ENCODE measurements at places on chromosomes 7 and 10. TPM values are rescaled to one million over a fixed set of nuclear protein-coding genes. Genes with fewer than 3 reads are reported as not detected.
A peak's percentile ranks its signal among the peaks of the same experiment; 100 is the strongest.

GRCh38 chr7:26655781-26656180 is 208.6 kb downstream of the SKAP2 start:
- no peaks in the 10 kb centered on the region for H3K27me3 ChIP-seq
- no peak overlapping the region for H3K4me3 ChIP-seq
- H3K4me1 ChIP-seq = no peaks in the 10 kb centered on the region
- no peak overlapping the region for H3K27ac ChIP-seq
- DNase-seq = no peak
- no peaks in the 10 kb centered on the region for H3K36me3 ChIP-seq

DNA sequence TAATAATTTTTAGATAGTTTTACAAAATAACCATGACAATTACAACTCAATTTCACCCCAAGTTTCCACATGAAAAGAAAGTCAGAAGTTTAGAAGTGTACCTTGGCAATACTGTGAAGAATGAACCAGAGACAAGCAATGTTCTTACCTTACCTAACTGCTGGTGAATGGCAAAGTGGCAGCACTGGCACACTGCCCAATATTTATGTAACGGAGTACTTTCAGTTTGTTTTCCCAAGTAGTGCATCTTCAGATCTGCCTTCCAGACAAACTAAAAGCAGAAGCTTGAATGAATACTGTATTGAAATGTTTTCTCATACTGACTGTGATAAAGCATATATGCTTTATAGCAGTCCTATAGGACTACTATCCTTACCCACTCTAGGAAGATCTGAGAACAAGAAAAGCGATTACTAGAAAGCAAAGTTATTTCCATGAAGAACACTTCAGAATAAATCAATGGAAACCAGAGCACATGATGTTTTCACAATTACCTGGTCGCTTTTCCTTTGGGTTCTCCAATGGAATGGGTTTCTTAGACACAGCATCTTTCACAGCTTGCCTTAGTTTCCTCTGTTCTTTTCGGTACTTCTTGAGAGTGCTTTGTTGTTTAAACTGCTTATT is 1.5 kb downstream of the NOC3L start:
- no peak overlapping the region for H3K27ac ChIP-seq
- H3K27me3 ChIP-seq = no peaks in the 10 kb centered on the region
- peak overlapping the region; percentile 84 for H3K4me3 ChIP-seq
- H3K4me1 ChIP-seq = peaks cover 17% of the 10 kb centered on the region
- DNase-seq = peak; percentile 22

GRCh38 chr7:69685293-69685631 is 87.0 kb downstream of the AUTS2 start:
- H3K4me1 ChIP-seq = no peaks in the 10 kb centered on the region
- H3K27ac ChIP-seq = no peak overlapping the region
- H3K36me3 ChIP-seq = no peaks in the 10 kb centered on the region
- no peak for DNase-seq
- H3K27me3 ChIP-seq = no peaks in the 10 kb centered on the region

DNA sequence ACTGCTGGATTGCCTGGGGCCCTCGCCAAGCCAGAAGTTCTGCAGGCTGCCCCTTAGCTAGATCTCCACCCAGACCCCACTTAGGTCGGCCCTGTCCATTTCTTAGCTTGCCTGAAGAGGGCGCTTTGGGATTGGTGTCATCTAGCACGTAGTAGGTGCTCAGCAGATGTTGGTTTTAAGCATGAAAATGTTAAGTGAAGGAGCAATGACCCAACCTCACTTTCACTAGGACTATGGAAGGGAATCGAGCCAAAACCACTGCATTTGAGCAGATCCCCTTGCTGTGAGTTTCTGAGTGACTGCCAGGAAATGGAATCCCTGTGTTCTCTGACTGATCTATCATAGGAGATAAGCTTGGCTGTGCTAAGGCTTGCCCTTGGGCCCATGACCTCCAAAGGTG is 131.7 kb upstream of the EEPD1 start:
- H3K4me1 ChIP-seq = no peaks in the 10 kb centered on the region
- DNase-seq = no peak
- no peaks in the 10 kb centered on the region for H3K27me3 ChIP-seq
- no peaks in the 10 kb centered on the region for H3K36me3 ChIP-seq
- H3K27ac ChIP-seq = no peak overlapping the region

DNA sequence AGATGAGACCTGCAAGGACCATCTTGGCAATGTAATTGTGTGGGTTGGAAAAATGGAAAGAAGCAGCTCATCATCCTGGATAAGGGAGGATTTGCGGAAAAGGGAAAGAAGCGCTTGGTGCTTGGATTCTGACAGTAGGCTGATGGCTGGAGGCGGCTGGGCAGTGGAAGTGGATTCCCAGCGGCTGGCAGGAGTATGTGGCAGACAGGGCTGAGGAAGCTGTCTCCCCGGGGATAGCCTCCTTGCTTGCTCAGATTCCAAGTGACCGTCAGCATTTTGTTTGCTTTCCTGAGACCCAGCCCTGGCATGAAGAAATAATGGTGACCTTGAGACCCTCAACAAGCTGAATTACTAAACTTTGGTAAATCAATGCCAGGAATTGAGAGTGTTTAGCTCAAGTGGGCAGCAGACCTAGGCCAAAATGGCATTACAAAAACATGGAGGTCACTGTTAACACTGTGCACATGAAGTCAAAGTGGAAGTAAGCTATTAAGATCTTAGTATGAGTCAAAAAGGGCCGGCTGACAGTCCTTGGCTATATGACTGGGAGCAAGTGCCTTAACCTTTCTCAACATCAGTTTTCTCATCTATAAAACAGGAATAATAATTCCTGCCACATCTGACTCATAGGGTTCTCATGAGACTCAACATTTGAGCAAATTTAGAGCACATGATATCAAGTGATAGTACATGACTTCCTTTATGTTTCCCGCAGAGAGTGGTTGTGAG is 21.3 kb downstream of the SLC25A28 start:
- no peaks in the 10 kb centered on the region for H3K36me3 ChIP-seq
- DNase-seq = no peak
- no peak overlapping the region for H3K27ac ChIP-seq
- no peaks in the 10 kb centered on the region for H3K4me1 ChIP-seq

DNA sequence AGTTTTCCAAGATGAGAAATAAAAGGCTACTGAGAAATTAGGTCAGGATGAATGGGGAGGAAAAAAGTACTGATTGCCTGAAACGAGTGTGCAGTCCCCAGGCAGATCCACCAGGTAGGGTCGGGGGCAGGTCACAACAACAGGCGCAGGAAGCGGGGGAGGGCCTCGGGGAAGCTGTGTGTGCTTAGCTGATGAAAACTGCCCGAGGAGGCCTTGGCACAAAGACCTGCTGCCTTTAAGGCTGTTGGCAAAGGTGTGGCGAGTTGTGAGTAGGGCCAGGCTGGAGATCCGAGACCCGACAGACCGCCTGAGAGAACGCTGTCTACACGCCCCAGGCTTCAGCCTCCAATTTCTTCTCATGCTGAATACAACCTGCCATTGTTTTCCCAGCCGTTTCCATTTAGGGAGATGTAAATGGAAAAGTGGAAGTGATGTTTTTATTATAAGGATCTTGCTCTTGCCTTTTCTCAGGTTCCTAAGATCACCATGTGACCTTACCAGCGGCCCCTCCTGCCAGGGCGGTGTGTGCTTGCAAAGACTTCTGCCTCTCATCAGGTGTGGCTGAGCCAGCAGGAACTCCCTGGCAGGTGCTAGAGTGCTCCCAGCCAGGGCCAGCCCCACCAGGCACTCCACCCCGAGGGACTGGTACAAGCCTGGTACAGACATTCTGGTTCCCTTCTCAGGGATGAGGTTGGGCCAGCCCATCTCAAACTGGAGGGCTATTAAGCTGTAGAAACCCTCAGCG is 60.8 kb downstream of the DLG5 start:
- H3K4me1 ChIP-seq = no peaks in the 10 kb centered on the region
- DNase-seq = no peak
- H3K36me3 ChIP-seq = no peaks in the 10 kb centered on the region
- no peak overlapping the region for H3K4me3 ChIP-seq

DNA sequence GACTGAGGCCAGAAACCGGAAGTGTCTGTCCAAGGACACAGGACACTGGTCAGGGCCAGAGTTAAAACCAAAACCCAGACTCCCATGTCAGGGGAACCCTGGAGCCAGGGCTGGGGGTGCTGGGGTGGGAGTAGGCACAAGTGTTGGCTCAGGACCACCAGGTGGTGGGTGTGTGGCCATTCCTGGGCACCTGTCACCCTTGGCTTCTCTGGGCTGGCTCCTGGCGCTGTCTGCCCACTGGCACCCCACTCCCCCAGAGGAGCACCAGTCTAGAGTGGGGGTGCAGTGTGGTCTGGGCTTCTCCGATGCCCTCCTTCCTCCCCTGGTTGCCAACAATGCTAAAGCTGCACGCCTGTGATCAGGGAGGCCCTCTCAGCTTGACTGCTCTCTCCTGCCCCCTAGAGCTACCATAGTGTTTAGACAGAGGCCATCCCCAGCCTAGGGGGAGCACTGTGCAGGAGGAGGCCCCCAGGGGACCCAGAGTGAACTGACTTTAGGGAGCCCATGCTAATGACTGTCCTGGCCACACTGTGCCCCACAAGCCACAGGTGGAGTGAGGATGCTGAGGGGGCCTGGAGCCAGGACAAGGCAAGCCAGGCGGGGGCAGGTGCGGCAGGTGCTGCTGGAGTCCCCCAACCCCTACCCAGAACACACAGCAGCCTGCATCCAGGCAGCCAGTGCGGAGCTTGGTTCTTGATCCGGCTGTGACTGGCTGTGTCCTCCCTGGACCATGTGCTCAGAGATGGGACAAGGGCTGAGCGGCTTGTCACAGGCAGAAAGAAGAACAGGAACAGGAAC is 11.0 kb downstream of the RASGEF1A start:
- no peaks in the 10 kb centered on the region for H3K36me3 ChIP-seq
- H3K27me3 ChIP-seq = no peaks in the 10 kb centered on the region
- peak; percentile 69 for DNase-seq
- H3K27ac ChIP-seq = no peak overlapping the region

- H3K27ac ChIP-seq = no peak overlapping the region
- H3K36me3 ChIP-seq = no peaks in the 10 kb centered on the region
- DNase-seq = no peak
- no peak overlapping the region for H3K4me3 ChIP-seq
- no peaks in the 10 kb centered on the region for H3K27me3 ChIP-seq
- no peaks in the 10 kb centered on the region for H3K4me1 ChIP-seq
Measured at GRCh38 chr10:92965314-92965713, 95.3 kb upstream of the CYP26C1 start.

GRCh38 chr7:45187089-45187945 is 29.7 kb downstream of the RAMP3 start:
- no peak overlapping the region for H3K4me3 ChIP-seq
- H3K4me1 ChIP-seq = no peaks in the 10 kb centered on the region
- no peaks in the 10 kb centered on the region for H3K36me3 ChIP-seq

GRCh38 chr10:103724771-103725170 is 130.6 kb downstream of the SH3PXD2A start:
- no peaks in the 10 kb centered on the region for H3K36me3 ChIP-seq
- no peak overlapping the region for H3K4me3 ChIP-seq
- H3K4me1 ChIP-seq = no peaks in the 10 kb centered on the region

GRCh38 chr10:126041804-126042231 is 145.5 kb downstream of the FANK1 start:
- H3K4me1 ChIP-seq = peaks cover 11% of the 10 kb centered on the region
- no peaks in the 10 kb centered on the region for H3K36me3 ChIP-seq
- peak overlapping the region; percentile 47 for H3K27ac ChIP-seq
- H3K4me3 ChIP-seq = no peak overlapping the region
- peak; percentile 67 for DNase-seq

- H3K4me3 ChIP-seq = no peak overlapping the region
- no peaks in the 10 kb centered on the region for H3K4me1 ChIP-seq
- DNase-seq = no peak
- H3K27me3 ChIP-seq = no peaks in the 10 kb centered on the region
Measured at GRCh38 chr7:10121631-10122030, 852.0 kb upstream of the PHF14 start.

DNA sequence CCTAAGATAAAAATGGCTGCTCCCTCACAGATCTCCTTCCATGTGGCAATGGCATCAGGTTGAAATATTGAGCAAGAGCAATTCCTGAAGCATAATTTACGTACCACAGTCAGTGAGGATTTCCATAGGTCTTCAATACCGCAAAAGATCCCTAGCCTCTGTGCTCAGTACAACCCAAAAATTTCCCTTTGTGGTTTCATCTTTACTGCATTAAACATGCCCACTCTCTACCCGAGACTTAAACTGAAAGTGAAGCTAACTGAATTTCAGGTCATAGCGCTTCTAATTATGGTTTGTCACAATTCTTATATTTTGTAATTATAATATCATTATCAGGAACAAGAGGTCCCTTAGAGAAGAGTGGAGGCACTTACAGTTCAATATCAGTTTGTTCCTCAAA is 1071.1 kb downstream of the XPNPEP1 start:
- no peaks in the 10 kb centered on the region for H3K4me1 ChIP-seq
- H3K4me3 ChIP-seq = no peak overlapping the region
- no peak overlapping the region for H3K27ac ChIP-seq
- no peak for DNase-seq
- no peaks in the 10 kb centered on the region for H3K27me3 ChIP-seq

Gene FMC1
- total RNA-seq = 12.2 TPM

Gene GARIN1A
- total RNA-seq = 0.22 TPM

Gene TAS2R41
- total RNA-seq = not detected

Gene MTURN
- 4.9 TPM for total RNA-seq

Gene SLC39A12
- not detected for total RNA-seq

Gene ASB15
- not detected for total RNA-seq

Gene TMEM139
- total RNA-seq = 0.90 TPM

Gene HOXA1
- total RNA-seq = 0.31 TPM

Gene CPVL
- 1.3 TPM for total RNA-seq

Measured in CD8-positive, alpha-beta memory T cell (primary cell).